Hepatic stellate cell (primary cell): ENCODE measurements at places on chromosomes 2 and 18.

- DNase-seq, result no peak
Observed at GRCh38 chr2:58215429-58215828, 25.7 kb downstream of the FANCL start.

DNA sequence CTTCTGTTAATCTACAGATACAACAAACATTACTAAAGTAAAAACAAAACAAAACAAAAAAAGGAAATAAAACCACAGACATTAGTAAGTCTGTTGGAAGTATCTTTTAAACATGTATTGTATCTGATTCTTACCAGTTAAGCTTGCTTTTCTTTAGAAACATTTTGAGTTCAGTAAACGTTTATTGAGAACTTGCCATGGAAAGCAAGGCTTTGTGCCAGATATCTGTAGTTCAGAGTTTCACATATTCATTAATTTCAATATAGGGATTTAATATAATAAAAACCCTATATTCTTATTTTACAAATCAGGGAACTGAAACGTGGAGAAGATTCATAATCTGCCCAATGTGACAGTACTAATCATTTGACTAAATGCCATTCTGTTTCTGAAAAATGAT, 1101.0 kb upstream of the GYPC start:
- no peak for DNase-seq

- no peak for DNase-seq
Observed at GRCh38 chr2:78978340-78978739, 47.2 kb upstream of the REG3G start.

DNA sequence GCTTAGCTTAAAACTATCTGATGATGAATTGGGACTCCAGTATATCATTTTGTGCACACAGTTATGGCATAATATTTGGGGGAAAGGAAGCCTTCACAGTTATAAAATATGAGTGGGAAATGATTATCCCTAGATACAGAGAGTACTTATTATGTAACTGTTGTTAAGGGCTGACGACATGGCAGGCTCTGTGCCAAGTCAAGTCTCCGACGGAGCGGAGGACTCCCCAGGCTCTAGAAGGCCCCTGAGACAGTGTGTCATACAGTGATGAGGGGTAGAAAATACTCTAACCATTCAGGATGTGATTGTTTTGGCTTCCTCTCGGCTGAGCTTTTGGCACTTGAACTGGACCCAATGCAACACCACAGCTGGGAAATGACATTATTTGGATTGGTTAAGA, 211.8 kb downstream of the SLC8A1 start:
- DNase-seq, result peak; percentile 75

- DNase-seq, result no peak
Observed at GRCh38 chr2:235264512-235264911, 229.3 kb upstream of the AGAP1 start.

- DNase-seq, result no peak
Observed at GRCh38 chr2:40431600-40431955, 20.3 kb downstream of the SLC8A1 start.
